Cardiac fibroblast (primary cell): ENCODE measurements at places on chromosomes 1 and 21.

DNA sequence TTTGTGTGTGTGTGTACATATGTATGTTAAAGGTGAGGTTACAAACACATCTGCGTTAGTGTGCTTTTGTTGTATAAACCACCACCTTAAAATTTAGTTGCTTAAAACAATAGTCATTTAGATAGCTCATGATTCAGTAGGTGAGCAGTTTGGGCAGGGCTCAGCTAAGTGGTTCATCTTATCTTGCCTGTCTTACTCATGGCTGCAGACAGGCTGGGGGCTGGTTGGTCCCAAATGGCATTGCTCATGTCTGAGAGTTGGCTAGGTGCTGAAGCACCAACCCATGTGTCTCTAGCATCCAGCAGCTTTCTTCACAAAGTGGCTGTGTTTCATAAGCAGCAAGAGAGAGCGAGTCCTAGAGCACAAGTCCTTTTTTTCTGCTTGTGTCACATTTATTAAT, 91.4 kb downstream of the MACF1 start:
- DNase-seq = peak; percentile 59

DNA sequence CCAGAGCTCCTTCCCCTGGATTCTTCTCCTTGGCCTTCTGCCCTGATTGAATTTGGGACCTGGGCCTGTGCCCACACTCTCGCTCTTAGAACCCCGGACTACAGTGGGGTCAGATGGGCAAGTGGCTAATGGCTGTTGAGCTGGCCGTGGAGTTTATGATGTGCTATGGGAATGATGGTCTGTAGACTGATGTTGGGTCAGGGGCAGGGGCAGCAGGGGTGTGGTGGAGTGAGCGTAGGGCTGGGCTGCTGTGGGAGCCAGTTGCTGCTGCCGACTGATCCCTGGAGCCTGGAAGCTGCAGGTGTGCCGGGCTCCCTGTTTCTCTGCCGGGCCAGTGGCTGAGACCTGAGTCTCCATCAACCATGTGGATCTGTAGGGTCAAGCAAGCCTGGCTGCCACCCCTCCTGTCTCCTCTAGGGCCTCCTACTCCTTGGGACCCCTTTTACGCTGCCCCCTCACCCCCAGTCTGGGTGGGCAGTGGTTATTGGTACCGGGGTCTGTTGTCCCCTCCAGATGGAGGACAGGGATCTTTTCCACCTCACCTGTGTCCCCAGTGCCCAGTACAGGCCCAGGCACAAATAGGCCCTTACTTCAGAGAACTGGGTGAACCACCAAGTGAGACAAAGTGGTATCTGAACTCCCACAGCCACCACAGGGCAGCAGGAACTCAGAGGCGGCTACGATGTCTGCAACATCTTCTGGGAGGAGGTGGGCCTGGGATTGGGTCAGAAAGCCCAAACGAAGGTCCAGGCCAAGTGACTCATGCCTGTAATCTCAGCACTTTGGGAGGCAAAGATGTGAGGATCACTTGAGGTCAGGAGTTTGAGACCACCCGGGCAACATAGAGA, 5.1 kb downstream of the PODN start:
- DNase-seq = no peak

DNA sequence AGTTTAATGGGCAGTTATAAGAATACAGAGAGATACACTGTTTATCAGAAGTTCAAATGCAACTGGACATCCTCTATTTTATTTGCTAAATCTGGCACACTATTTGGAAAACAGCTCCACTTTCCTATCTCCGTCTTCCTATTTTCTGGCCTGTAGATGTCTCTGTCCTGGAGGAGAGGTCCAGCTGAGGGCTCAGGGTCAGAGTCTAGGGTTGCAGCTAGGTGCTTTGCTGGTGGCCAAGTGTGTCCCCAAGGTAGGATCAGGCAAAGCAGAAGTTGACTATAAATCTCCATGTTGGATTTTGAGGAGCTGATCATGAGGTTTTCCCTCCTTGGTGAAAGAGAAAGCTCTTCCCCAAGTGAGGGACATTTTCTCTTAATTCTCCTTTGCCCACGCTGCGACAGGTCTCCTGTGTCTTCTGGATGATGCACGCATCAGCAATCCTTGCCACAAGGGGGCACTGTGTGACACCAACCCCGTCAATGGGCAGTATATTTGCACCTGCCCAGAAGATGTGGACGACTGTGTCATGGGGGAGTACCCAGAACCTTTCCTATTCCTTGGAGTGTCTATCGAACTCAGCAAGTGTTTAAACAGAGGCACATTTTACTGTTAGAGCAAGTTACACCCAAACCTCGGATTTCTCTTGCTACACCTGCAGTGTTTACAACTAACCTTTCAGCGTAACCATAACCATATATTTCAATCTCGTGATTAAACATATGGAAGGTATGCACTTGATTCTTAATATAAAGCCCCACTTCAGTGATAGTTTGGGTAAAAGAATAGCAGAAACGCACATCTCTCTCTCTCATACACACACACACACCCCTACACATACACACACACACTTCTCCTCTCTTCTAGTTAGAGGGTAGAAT, 10.2 kb downstream of the ADAM30 start:
- peak; percentile 46 for DNase-seq

GRCh38 chr21:27057997-27058396, 91.1 kb upstream of the ADAMTS5 start:
- no peak for DNase-seq

DNA sequence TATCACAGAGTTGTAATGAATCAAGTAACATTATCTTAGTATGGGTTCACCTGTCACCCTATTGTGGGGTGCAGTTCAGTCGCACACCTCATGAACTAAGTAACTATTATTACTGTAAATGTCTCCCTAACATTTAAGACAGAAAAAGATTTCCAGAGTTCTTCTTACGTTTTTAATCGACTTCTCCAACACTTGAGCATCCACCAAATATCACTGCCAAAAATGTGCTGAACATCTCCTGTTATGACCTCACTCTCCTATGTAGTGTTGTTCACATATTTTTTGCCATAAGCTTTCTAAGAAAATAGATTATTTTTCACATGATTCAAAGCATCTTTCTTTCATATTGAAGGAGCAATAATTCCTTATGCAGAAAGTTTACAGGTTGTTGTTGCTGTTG, 1.3 kb downstream of the TTLL7 start:
- DNase-seq = no peak

DNA sequence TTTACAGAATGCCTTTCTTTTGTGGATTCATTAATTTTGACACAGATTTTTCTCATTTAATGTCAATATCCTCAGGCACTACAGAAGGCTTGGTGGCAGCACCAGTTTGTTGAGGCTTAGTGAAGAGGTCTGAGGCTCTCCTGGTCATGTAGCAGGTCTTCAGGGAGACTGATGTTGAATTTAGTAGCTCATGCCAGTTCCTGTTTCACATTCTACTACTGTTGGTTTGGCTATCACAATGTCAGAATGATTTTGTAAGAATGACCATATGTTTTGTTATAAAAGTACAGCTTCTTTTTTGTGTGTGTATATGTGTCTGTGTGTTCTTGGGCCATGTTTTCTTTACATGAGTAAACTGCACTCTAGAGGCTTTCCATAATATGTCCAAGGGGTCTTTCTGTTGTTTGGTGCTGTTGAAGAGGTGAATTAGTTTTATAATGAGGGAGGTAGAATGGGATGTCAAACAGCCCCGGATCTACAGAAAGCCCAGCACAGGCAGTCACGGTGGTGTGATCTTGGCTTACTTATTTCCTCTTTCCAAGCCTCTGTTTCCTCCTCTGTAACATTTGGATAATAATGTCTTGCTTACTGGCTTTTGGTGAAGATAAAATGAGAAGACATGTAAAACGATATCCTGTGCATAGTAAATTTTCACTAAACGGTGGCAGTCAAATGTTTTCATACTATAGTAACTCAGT, 32.0 kb downstream of the C1orf21 start:
- no peak for DNase-seq

- DNase-seq = no peak
Measured at GRCh38 chr1:223214261-223214807, 71.3 kb upstream of the TLR5 start.

DNA sequence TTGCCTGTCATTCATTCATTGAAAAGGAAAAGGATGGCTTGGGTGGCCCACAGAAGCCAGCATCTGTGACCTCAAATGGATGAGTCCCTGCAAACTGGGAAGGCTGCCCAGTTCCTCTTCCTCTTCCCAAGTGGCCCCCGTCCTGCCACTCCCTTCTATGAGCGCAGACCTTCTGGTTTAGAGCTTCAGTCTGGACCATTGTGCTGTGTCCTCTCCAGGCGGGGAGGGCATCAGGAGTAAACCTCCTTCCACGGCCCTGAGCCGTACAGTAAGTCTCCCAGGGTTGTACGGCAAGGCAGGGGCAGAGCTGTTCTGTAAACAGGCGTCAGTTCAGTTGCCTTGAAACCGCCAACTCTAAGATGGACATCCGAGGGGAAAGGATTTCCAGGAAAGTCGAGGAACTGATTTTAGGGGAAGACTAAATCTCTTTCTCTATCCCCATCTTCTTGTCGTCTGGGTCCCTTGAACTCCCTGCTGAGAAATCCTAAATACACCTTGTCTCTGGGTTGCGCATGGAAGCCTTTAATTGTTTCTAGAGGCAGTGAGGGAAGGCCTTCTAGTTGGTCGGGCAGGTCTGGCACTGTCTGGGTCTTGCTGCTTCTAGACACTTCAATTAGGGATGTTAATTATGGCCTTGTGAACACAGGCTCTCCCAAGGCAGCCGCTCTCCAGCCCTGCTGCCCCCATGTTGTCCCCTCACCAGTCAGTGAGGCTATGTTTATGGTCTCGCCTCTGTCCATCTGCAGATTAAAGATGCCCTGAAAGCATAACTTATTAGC, 22.1 kb downstream of the SOX13 start:
- no peak for DNase-seq

GRCh38 chr1:35030338-35030737, 1.4 kb downstream of the ZMYM6 start:
- DNase-seq = no peak

- no peak for DNase-seq
Measured at GRCh38 chr1:57603696-57604095, 179.8 kb upstream of the DAB1 start.

GRCh38 chr1:248834343-248834940, 3.6 kb upstream of the ZNF672 start:
- DNase-seq = no peak

GRCh38 chr1:51616490-51616889, 402 bp upstream of the OSBPL9 start:
- DNase-seq = no peak

DNA sequence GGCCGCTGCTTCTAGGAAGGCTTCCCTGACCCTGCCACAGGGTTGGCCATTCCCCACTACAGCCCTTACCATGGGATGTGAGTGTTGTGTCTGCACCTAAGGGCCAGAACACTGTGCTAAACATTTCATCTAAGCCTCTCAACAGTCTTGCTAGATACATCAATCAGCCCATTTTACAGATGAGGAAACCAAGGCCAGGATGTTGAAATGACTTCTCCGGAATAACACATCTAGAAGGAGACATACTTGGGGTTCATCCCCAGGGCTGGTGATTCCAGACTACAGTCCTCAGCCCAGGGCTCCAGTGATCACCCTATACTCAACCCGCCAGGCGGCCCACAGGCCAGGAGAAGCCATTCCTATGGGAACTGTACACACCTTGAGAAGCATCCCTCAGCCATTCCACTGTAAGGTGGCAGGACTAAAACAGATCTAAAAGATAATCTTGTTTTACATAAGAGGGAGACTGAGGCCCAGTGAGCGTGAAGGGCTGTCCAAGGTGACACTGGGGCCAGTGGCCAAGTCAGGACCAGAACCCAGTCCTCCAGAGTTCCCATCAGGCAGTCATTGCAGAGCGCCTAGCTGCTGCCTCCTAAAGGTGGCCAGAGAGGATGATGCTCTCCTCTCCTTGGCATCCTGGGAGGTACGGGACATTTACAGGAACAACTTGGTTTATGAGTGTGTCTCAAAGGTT, 119.5 kb downstream of the GLIS1 start:
- no peak for DNase-seq

DNA sequence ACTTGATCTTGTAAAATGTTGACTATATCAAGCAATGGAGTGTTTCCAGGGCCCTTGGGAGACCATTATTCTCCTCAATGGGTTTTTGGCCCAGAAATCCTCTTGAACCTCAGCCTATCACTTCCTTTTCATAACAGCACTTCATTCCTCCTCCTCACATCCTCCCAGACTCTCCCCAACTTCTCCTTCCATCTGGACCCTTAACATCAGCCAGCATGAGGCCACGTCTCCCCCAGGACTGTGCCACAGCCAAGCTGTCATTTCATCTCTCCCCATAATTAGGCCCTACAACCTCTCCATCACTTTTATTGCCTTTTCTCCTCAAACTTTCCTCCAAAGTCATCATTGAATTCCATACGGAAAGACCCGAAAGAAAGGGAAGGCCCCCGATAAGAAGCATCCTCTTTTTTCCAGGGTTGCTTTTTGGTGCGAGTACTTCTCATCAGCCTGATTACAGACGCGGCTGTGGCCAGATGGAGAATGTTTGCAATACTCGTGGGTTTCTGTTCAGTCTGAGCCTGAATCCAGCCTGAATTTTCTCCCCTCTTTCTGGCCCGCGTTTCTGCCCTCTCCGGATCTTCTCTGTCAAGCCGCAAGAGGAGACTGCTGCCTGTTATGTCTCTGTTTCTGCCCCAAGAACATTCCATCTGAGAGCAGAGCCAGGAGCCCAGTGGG, 52.7 kb upstream of the SLC25A33 start:
- DNase-seq = no peak

DNA sequence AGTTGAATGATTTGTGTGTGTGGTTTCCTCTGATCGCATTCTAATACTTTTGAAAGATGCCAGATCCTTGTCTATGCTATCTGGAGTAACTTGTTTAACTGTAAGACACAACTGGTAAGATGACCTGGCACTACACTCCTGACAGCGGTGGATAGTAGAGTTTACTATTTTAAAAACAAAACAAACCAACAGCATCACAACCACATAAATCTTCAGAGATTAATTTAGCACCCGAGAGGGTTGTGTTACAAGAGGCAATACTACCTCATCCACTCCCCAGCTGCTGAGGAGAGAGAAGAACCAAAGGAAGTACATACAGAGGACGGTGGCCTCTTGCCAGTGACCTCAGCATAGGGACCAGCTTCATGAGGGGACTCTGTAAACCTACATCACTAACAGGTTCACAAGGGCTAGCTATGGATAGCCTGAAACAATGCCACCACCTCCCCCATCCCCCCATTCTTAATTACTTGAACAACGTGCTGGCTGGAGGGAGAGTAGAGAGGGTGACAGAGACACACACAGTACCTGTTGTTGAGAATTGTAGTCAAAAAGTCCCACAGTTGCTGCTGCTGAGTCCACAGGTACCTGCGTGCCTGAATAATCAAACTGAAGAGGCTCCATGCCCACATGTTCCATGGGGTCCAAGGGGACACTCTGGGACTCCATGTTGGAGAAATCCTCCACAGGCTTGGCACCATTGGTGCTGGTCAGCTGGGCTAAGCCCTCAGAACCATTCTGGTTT, 73.5 kb downstream of the PUM1 start:
- no peak for DNase-seq

DNA sequence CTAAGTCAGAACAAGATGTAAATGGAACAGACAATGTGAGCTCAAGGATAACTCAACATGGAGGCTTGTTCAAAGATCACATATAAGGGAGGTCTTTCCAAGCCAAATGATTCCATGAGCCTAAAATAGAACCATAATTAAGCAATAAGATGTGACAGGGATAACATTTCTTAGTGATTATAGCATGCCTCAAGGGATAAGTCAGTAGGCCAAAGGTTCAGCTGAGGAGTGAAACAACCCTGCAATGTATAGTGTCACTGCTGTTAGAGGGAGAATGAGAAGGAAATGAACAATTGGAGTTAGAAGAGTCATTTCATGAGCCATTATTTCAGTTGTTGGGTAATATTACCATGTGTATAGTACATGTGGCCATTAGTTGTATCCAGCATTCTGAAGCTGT, 25.0 kb downstream of the GORAB start:
- peak; percentile 50 for DNase-seq

GRCh38 chr1:245155272-245156040, 671 bp downstream of the KIF26B start:
- DNase-seq = no peak
